Brain pericyte (primary cell): ENCODE measurements at places on chromosomes 7 and 10.

- DNase-seq, result no peak
Observed at GRCh38 chr10:14535457-14536130, 204.9 kb upstream of the FRMD4A start.

DNA sequence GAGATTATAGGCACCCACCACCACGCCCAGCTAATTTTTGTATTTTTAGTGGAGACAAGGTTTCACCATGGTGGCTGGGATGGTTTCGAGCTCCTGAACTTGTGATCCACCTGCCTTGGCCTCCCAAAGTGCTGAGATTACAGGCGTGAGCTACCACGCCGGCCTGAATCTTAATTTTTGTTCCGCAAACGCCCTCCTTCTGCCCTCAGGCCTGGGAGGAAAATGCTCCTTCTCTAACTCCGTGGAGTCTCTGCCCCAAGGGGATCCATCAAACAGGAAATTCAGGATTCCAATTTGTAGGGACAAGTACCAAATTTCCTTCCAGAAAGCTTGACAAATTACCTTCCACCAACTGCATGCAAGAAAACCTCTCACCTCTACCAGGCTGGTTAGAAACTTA, 43.2 kb downstream of the RBAK start:
- DNase-seq, result no peak

DNA sequence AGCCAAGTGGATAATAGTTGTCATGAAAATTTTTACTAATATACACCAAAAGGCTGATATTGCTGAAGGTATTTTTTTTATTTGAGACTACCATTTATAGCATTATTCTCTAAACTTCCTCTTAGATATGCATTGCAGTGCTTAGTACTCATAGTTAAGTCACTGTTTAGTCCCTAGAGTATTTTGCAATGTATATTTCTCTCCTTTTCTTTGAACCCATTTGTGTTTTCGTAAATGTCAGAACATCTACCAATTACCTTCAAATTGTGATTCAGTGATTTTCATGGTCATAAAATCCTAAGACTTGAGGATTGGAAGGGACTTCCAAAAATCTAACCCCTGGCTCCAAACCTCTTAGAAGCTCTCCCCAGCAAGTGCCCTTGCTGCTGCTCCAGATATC, 21.5 kb upstream of the CYP26C1 start:
- no peak for DNase-seq

DNA sequence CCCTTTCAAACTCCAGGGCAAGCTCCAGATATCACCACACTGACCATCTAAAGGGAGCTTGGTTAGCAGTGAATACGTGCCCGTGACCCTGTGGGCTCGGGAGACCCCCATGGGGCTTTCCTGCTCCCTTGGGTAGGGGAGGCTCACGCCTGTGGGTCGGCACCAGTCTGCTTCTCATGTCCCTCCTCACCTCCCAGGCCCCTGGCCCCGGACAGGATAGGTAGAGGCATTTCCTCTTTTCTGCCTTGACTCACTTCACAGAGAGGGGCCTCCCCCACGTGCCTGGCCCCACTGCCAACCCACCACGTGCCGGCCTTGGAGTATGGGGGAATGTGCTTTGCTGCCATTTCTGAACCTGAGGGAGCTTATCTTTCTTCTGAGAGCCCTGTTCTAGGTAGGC, 131.3 kb upstream of the FAM20C start:
- DNase-seq, result no peak

DNA sequence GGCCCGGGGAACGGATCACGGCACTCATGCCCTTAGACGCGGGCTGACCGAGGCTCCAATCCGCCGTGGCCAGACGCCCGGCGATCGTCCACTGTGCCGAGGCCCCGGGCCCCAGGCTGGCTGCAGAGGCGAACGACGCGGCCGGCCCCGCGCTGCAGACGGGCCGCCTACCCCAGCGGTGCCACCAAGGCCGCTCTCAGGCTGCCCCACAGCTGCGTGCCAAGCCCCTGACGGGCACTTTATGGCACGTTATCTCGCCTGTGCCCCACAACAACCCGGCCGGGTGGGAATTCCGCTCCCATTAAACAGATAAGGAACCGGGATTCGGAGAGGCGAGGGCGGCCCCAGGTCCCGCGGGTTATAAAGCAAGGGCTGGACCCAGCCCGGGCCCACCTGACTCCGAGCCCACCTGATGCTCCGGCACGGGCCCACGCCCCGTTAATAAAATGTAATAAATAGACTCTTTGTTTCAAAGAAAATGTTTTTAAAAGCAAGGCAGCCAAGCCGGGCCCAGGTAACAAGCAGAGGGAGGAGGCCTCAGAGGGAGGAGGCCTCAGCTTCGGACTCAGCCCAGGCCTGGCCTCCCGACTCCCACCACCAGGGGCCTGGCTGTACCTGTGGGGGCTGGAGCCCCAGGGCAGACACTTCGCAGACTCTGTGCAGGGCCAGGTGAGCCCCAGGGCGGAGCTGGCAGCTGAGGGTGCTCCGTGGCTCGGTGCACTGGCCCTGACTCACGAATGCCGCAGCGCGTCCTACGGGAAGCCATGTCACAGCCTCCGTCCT, 79.7 kb downstream of the FOXL3 start:
- no peak for DNase-seq

DNA sequence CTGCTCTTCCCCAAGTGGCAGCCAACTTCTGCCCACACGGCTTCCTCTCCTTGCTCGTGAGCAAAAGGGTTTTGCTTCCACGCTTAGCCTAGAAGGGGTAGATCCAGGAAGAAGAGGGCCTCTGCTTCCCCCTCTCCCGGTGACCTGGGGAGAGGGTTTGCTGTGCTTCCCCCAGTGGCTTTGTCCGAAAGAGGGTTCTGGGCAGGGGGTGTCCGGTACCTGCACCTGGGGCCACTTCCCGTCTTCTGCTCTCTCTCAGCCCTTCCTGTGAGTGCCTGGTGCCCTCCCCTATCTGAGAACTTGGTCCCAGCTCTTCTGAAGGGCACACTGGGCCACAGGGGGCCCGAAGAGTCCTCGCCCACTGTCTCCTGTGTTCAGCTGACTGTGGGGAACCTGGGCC, 11.3 kb downstream of the JAKMIP3 start:
- DNase-seq, result no peak

DNA sequence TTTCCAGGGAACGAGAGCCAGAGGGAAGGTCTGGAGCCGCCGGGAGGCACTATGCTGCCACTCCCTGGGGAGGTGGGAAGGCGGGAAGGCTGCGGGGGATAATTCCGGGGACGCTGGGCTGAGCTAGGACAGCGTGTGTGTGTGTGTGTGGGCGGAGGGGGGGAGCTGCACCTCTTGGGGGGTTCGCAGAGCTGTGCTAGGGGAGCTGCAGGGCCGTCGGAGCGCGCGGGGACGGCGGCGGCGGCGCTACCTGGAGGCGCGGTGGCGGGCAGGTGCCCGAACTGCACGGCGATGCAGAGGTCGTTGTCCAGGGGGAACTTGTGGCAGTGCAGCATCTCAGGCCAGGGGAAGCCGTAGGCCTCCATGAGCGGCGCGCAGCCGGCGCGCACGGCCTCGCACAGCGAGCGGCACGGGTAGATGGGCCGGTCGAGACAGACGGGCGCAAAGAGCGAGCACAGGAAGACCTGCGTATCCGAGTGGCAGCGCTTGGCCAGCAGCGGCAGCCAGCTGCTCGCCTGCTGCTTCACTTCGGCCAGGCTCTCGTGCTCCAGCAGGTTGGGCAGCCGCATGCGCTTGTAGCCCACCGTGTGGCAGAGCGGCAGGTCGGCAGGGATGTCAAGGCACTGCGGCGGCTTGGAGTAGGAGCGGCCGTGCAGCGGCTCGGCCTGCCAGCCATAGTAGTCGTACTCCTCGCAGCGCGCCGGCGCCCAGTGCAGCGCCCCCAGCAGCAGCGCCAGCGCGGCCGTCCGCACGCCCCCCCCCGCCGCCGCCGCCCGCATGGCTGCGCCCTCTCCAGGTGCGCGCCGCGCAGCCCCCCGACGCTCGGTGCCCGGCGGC, 526 bp downstream of the SFRP5 start:
- DNase-seq, result no peak

DNA sequence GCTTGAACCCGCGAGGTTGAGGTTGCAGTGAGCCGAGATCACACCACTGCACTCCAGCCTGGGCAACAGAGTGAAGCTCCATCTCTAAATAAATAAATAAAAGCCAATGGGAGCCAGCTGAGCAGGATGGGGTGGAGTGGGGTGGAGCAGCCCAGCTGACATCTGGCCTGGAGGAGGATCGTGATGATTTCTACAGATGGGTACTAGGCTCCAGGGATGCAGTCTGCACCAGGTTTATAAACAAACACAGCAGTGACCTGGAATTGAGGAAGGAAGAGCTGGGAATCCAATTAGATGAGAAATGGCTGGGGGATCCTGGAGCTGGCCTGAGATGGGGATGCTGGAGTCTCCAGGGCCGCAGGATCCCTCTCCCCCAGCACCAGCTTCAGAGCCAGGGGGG, 7.3 kb upstream of the GRIFIN start:
- no peak for DNase-seq

- peak; percentile 95 for DNase-seq
Observed at GRCh38 chr10:12333380-12334185, 15.8 kb upstream of the CAMK1D start.

- no peak for DNase-seq
Observed at GRCh38 chr10:18533896-18534295, 117.5 kb downstream of the NSUN6 start.

DNA sequence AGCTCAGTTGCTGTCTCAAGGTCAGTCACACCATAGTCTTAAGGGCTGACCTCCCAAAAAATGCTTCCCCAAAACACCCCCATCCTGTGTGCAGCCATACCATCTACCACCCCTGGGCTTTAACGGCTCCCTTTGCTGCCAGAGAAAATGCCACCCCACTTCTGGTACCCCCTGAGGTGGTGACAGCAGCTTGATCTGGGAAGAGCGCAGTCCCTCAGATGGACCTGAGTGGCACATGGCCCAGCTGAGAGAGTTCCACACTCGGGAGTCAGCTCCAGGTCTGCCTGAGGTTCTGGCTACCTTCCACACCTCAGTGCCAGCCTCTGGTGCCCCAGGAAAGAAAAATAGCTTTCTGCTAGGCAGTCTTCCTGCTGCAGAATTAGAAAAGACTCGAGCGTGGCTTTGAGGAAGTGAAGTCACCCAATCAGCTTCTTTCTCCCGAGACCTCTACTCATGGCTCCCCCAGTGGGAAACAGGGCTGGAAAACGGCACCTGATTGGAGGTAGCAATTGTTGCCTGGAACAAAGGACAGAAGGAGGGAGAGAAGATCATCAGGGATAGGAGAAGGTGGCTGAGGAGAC, 151.7 kb downstream of the ARHGAP21 start:
- DNase-seq, result no peak
